ENCODE measurements at places on chromosomes 4 and X.

DNA sequence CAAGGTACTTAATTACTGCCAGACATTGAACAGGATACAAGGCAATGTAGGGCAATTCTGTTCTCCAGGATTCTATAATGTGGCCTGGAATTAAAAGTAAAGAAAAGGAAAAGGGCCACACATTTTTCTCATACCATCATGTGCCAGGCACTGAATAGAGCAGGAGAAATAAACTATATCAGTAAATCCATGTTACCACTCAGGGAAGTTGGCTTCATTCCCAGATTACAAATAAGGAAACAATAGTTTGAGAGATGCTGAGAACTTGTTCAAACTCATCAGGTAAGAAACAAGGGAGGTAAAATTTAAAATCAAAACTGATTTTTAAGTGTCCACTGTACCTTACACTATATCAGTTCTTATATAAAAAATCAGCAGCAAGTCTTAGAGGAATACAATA lies 645.0 kb upstream of the ATOH1 start:
- DNase-seq = no peak

DNA sequence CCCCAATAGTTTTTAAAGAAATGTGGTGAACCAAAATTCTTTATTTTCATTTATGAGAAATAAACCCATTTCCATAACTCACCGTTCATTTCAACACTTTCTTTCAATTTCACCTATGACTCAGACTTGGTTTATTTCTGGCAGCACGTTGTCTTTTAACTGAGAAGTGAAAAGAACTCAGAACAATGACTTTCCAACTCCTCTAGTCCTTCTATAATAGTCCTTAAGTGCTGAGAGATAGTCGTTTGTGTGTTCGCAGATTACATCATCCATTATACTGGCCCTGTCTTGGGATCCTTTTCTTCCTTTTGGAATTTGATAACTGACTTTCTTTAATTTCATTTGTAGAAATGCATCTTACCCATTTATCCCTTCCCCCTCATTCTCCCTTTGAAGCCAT lies 113.6 kb downstream of the GLUD2 start:
- DNase-seq = no peak

DNA sequence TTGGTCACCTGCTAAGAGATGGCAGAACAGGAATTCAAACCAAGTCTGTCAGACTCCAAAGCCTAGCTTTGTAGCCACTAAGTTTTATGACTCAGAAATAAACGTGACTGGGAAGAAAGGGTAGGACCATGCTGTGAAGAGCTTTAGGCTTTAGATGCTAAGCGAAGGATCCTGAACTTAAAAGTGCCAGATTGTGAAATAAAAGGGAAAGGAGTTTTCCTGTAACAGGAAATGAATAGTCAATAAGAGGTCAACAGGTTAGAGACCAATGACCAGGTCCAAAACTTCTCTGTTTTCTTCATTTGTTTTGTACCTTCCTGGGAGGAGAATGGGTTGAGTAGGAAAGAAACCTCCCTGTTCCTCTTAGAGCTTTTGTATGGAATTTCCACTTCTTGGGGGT lies 98.8 kb upstream of the EOLA2 start:
- no peak for DNase-seq

DNA sequence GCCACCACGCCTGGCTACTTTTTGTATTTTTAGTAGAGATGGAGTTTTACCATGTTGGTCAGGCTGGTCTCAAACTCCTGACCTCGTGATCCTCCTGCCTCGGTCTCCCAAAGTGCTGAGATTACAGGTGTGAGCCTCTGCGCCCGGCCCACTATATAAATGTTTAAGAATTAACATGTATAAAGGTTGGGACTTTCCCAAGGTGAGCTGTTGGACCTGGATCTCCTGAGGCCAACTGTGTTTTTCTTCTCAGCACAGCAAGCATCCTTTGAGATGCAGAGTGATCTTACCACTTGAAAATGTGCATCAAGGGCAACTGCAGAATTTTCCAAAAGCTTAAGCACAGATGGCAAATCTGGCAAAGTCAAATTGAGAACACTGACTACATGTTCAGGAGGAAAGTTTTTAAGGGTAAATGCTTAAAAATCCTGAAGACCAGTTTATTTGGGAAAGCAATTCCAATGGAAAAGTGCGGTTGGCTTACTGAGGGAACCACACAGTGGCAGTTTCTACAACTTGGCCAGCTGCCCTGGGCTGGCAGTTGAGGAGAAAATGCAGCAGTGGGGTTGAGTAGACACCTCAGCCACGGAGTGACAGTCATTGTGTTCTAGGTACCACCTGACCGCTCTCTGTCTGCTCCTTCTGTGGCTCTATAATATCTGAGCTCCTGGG lies 168.9 kb downstream of the CBR4 start:
- peak; percentile 37 for DNase-seq

- no peak for DNase-seq
These were observed 166.1 kb downstream of the STK32B start for GRCh38 chr4:5217421-5217820.
